Cardiac muscle cell (in vitro differentiated cells and primary cell): ENCODE measurements at places on chromosomes 3 and 15. TPM values are rescaled to one million over a fixed set of nuclear protein-coding genes. Genes with fewer than 3 reads are reported as not detected.
A peak's percentile ranks its signal among the peaks of the same experiment; 100 is the strongest.

DNA sequence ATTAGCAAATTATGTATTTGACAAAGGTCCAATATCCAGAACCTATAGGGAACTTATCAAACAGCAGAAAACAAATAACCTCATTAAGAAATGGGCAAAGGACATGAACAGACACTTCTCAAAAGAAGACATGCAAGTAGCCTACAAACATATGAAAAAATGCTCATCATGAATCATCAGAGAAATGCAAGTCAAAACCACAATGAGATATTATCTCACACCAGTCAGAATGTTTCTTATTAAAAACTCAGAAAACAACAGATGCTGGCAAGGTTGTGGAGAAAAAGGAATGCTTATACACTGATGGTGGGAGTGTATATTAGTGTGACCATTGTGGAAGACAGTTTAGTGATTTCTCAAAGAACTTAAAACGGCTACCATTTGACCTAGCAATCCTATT is 116.1 kb upstream of the CRBN start:
- DNase-seq: no peak

Gene HEG1
- 16.5 and 42.7 TPM in 2 replicates for total RNA-seq

GRCh38 chr3:32354362-32354778 is 37.3 kb upstream of the CMTM7 start:
- DNase-seq: peak; percentile 36

Gene SLC12A1
- total RNA-seq: 0.04 TPM in 1 of 2 replicates, not detected in the other

- DNase-seq: peak; percentile 81
Observed at GRCh38 chr3:126752303-126753190, 48.5 kb downstream of the CHCHD6 start.

DNA sequence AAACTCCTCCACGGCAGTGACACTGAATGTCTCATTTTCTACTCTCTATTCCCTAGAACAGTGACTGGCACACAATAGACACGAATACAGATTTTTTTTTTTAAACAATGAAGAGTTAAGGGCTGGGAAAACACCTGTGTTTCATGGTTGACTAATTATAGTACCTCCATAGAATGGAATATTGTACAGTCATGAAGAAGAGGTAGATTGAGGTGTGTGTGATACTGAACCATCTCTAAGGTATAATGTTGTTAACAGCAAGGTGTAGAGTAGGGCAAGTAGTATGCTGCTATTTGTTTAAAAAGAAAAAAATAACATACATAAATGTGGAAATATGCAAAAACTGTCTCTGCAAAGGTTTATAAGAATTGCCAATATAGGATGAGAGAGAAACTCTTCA is 5.2 kb upstream of the RARRES1 start:
- DNase-seq: no peak

Gene THRB
- total RNA-seq: 0.57 and 0.67 TPM in 2 replicates
